Stimulated activated CD4-positive, alpha-beta T cell treated with anti-CD3 and anti-CD28 coated beads, Interleukin-15, amount 100 ng/mL, for 24 hours (primary cell): ENCODE measurements at places on chromosomes 16 and 17.

- no peak for DNase-seq
Observed at GRCh38 chr17:81567191-81567590, 15.0 kb upstream of the FAAP100 start.

DNA sequence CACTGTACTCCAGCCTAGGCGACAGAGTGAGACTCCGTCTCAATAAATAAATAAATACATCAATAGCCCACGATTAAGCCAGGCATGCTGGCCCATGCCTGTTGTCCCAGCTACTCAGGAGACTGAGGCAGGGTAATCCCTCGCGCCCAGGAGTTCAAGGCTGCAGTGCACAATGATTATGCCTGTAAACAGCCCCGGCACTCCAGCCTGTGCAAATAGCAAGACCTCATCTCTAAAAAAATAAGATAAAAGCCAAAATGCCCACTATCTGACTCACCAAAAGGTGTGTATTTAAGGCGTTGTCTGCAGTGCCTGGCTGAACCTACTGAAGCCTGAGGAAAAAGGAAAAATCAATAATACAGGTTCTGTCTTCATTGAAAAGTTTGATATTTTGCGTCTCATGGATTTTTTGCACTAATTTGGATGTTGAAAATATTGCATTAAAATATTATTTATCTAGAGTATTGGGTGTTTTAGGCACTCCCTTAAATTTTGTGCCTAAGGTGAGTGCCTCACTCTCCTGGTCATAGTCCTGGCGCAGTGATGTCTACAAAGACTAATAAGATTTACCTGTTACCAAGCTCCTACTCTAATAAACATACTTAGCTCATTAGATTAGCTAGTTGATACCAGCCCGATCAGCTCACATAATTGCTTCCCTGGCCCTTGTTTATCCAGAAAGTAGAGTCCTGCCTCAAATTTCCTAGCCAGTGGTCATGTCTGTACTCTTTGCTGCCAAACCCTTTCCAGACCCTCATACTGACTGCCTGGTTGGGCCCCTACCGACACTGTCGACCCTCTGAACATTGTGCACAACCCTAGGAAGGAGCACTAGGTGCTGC is 24.7 kb upstream of the TOB1 start:
- DNase-seq = no peak

GRCh38 chr16:56263711-56264608 is 72.7 kb downstream of the GNAO1 start:
- no peak for DNase-seq

- DNase-seq = no peak
Observed at GRCh38 chr17:66976781-66977201, 12.3 kb downstream of the CACNG4 start.

DNA sequence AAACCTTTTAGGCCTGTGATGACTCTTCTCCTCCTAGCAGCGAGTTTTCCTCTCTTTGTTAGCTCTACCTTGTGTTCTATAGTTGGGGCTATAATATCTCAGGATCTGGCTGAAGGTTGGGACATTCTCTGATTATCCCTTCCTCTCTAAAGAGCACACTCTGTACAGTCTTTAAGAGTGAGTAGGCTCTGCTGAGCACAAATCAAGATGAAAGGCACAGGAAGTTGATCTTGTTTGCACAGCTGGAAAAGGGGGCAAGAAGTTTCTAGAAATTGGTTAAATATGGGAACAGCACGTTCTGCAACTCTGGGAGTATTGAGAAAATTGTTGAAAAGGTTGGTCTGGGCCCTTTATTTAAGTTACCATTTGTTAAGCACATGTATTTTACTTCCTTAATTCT is 240.9 kb downstream of the CDH11 start:
- no peak for DNase-seq

- no peak for DNase-seq
Observed at GRCh38 chr17:17109907-17110306, 67.7 kb downstream of the MPRIP start.

- peak; percentile 14 for DNase-seq
Observed at GRCh38 chr16:29744541-29745101, 1.2 kb downstream of the C16orf54 start.

DNA sequence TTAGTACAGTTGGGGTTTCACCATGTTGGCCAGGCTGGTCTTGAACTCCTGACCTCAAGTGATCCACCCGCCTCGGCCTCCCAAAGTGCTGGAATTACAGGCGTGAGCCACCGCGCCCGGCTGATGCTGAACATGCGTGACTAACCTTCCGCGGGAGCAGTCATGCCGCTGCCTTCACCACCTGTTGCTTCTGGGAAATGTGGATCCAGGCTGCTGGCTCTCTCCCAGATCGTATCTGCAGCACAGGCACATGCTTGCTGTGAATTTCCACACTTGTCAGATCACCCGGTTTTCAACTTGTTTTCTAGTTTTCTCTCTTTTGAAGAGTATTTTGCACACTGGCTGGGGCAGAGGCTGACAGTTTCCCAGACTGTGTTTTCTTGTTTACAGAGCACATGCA is 97.9 kb downstream of the ADCY9 start:
- DNase-seq = no peak

- DNase-seq = peak; percentile 84
Observed at GRCh38 chr17:38704606-38705522, at the start of gene MLLT6. Gene MLLT6, plus strand, starts transcription at chr17:38705273. Its CDS starts 360 bp downstream, at chr17:38705633.

- DNase-seq = no peak
Observed at GRCh38 chr17:57375770-57376225, 119.5 kb downstream of the MSI2 start.

GRCh38 chr16:20799599-20799998 is 6.7 kb downstream of the ERI2 start:
- DNase-seq = no peak
